ENCODE measurements at places on chromosomes 7 and 10. TPM values are rescaled to one million over a fixed set of nuclear protein-coding genes. Genes with fewer than 3 reads are reported as not detected.

Gene FAM20C
- 3.2 TPM for total RNA-seq

Gene ITGA8
- total RNA-seq, result not detected

Gene C10orf95
- total RNA-seq, result 0.57 TPM

Gene UCN3
- total RNA-seq, result not detected

Gene PRRT4
- total RNA-seq, result 0.35 TPM

Gene CDHR3
- total RNA-seq, result 1.4 TPM

Gene SORCS1
- total RNA-seq, result not detected

Gene ACSL5
- 53.3 TPM for total RNA-seq

DNA sequence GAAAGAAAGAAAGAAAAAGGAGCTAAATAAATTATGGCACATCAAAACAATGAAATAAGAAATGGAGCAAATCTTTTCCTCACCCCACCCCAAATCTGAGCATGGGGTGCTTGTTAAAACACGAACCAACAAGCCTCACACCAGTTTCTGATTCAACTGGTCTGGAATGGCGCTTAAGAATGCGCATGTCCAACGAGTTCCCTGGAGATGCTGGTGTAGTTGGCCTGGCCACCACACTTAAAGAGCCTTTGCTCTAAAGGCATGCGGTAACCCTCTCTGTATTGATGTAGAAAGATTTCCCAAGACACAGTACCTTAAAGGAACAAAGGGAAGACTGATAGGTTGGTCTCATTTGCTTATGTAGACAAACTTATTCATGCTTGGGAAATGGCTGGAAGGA, 49.1 kb upstream of the STEAP1B start:
- H3K4me1 ChIP-seq, result no peaks in the 10 kb centered on the region
- H3K27me3 ChIP-seq, result peaks cover 4% of the 10 kb centered on the region
- H3K4me3 ChIP-seq, result no peak overlapping the region
- H3K27ac ChIP-seq, result no peak overlapping the region

DNA sequence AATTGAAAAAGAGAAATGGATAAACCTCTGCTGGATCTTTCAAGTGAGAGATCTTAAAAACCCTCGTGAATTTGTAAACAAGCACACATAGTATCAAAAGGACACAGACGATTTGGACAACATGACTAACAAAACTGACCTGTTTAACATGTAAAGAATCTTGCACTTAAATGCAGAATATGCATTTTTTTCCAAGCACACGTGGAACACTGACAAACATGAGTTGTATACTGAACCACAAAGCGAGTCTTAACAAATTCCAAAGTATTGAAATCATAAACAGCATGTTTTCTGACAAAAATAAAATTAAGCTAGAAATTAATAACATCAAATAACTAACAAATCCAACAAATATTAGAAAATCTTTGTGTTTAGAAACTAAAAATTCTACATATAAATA, 65.0 kb upstream of the ZNF746 start:
- no peaks in the 10 kb centered on the region for H3K27me3 ChIP-seq
- no peak for DNase-seq
- H3K4me1 ChIP-seq, result no peaks in the 10 kb centered on the region

- DNase-seq, result no peak
- H3K4me3 ChIP-seq, result no peak overlapping the region
- H3K27ac ChIP-seq, result no peak overlapping the region
- no peaks in the 10 kb centered on the region for H3K27me3 ChIP-seq
- no peaks in the 10 kb centered on the region for H3K36me3 ChIP-seq
Observed at GRCh38 chr10:112839928-112840654, 110.0 kb upstream of the TCF7L2 start.

GRCh38 chr7:150400008-150400787, 21.1 kb downstream of the ZNF775 start:
- no peaks in the 10 kb centered on the region for H3K27me3 ChIP-seq
- H3K27ac ChIP-seq, result no peak overlapping the region
- peaks cover 14% of the 10 kb centered on the region for H3K4me1 ChIP-seq
- no peak for DNase-seq
- no peaks in the 10 kb centered on the region for H3K36me3 ChIP-seq

- H3K27ac ChIP-seq, result no peak overlapping the region
- no peaks in the 10 kb centered on the region for H3K4me1 ChIP-seq
- no peaks in the 10 kb centered on the region for H3K36me3 ChIP-seq
- DNase-seq, result no peak
- H3K27me3 ChIP-seq, result no peaks in the 10 kb centered on the region
Observed at GRCh38 chr7:138822867-138823535, 25.0 kb upstream of the ATP6V0A4 start.

DNA sequence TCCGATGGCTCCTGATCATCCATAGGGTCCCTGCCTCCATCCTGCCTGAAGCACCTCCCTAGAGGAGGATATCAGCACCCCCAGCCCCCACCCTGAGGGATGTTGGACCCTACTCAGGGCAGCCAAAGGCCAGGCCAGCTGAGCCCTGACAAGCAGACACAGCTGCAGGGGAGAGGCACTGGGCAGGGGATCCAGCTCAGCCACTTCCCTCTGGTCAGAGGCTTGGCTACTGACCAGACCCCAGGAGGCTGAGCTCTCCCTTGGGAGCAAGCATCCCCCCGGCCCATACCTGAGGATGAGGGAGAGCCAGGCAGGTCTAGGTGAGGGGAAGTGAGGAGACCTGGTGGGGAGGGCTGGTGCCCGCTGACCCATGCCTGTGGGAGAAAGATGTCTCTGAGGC, 6.6 kb downstream of the LDB3 start:
- H3K36me3 ChIP-seq, result no peaks in the 10 kb centered on the region
- no peaks in the 10 kb centered on the region for H3K4me1 ChIP-seq
- no peak overlapping the region for H3K27ac ChIP-seq
- no peak overlapping the region for H3K4me3 ChIP-seq
